Ureter (tissue), 1 donor: ENCODE measurements at places on chromosomes 3 and 15. TPM values are rescaled to one million over a fixed set of nuclear protein-coding genes. Genes with fewer than 3 reads are reported as not detected.

CCDC191 gene
- 16.0 TPM for total RNA-seq

SLC2A2 gene
- not detected for total RNA-seq

ATP13A5 gene
- total RNA-seq = not detected

FOXB1 gene
- not detected for total RNA-seq

GRCh38 chr3:5115506-5116162 lies 6.5 kb upstream of the ARL8B start:
- DNase-seq = no peak

DNA sequence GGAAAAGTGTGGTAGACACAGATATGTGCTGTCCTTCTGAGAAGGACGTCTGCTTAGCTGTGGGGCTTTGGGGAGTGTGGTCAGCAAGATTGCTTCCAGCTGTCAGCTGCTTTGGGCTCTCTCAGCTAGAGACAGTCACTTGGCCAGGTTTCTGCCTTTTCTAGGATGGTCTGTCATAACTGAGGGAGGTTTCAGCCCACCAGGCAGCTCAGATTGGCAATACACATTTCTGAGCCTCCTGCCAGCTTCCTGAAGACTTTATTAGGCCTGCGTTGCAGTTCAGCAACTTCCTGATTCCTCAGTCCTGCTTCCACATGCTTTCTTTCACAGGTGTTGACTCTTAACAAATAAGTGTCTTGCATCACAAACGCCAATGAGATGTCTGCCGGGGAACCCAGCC lies 286.5 kb downstream of the SQOR start:
- DNase-seq = no peak

GRCh38 chr3:102529452-102529851 lies 94.6 kb downstream of the ZPLD1 start:
- no peak for DNase-seq

GRCh38 chr3:37271611-37272010 lies 97.2 kb upstream of the LRRFIP2 start:
- DNase-seq = no peak
